CD4-positive, alpha-beta T cell (primary cell): ENCODE measurements at places on chromosomes 12 and 14.

DNA sequence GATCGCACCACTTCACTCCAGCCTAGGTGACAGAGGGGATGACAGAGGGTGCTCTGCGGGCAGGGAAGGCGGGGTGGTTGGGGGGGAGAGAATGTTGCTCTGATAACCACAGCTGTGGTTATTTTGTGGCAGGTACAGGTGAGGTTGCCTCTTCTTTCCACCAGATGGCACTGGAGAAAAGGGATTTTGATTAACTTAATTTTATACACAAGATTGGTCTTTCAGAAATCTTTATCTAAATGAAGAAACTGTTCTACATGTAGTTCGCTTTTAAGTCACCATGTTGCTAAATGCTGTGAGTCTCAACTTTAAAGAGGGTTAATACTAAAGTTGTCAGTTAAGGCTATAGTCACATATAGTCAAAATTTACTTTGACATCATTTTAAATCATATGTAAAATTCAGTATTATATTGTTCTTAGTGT, 25.7 kb downstream of the FGF23 start:
- DNase-seq, result peak; percentile 5

DNA sequence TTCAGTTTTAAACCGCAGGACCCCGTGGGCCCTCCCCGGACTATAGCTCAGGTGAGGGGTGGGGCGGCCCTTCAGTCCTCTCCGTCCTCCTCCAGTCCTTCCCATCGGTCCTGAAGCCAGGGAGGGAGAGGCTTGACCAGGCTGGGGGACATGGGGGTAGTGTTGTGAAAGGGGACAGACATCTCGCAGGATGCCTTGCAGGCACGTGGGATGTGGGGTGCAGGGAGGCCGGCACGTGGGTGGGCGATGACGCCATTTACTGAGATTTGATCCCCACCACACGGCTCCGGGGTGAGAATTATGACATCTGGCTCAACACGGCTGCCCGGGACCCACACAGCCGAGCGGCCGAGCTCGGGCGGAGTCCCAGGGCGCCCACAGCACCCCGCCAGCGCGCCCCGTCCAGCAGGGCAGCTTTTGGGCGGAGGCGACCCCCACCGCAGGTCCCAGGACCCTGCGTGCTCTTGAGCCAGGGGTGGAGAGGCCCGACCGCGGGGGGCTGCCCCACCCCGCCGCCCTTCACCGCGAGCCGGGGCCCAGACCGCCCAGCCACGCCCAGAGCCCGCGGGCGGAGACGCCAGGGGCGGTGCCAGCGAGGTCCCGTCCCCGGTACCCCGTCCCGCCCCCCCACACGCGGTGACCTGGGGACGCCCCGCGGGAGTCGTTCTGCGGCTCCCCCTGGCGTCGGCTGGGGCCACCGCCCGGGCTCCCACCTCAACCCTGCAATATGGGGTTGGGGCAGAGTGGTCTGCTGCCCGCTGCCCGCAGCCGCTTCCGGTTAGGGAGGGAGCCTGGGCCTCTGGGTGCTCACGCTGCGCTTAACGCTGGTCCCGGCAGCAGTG, 3.3 kb upstream of the EXOC3L4 start:
- DNase-seq, result peak; percentile 80

DNA sequence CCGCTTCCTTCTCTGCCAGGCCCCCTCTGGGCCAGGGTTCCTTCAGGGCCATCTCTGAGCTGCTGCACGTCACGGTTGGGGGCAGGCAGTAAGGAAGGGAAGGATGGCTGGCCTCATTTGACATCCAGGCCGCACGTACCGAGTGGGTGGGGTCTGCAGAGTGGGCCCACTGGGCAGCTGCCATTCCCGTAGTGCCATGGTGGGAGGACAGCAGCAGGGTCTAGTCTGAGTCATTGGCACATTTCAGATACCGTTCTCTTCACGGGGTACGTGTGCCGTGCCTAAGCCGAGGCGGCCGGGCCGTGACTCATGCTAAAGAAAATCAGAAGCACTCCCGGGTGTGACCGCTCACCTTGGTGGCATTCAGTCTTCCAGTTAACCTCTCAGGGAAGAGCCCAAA, 43.9 kb downstream of the IL31 start:
- DNase-seq, result no peak

DNA sequence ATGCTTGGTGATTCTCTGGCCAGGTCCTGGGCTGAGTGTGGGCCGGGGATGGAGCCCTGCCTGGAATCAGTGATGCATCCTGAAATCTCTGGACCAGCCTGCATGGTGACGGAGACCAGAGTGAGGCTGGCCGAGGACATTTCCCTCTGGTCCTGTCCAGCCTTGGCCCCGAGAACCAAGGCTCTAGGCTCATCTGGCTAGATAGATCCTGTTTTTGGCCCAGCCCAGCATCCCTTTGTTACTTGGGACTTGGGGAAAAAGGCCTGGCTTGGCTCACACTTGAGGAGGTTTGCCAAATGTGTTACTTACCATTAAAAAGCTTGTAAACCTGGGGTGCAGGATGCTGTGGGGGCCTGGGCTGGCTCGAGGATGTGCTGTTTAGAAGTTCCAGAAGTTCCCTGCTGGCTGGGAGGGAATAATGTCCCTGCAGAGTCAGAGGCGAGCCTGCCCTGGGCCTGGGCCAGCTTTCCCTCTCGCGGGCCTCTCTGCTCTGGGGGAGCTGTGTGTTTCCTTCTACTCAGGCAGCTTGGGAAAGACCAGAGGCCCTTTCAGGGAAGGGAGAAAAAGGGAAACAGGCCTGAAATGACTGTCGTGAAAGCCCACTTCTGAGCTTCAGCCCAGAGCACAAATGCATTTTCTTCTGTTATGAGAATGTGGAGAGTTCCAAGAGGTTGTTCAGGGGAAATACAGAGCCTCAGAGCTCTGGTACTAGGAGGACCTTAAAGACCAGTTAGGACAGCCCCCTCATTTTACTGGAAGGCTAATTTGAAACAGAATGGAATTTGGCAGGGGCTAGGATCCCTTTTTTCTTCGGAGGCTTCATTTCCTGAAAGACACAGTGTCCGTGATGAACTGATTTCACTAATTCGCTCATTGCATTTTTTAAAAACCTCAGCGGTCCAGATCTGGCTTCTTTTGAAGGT, 47.2 kb upstream of the CTDSP2 start:
- no peak for DNase-seq

- no peak for DNase-seq
Measured at GRCh38 chr14:69259168-69259526, 811 bp upstream of the GALNT16 start.

GRCh38 chr12:131390412-131391334, 320.2 kb upstream of the SFSWAP start:
- DNase-seq, result no peak

DNA sequence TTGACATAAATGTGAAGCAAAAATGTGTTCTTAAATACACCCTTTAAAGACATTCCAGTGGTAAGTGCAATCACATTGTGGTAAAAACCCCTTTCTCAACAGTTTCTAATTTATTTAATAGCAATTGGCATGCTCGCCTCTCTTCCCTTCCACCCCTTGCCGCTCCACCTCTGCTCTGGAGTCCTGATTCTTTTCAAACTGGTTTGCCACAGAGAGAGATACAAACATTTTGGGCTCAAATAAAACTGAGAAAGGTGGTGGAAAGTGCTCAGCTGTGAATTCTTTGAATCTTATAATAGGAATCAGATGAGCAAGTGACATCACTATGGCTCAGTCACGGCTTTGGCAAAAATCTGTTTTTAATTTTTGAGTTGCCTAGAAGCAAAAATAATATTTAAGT, 993.9 kb downstream of the GALC start:
- DNase-seq, result no peak

- no peak for DNase-seq
Measured at GRCh38 chr12:103673891-103674375, 86.9 kb downstream of the STAB2 start.

DNA sequence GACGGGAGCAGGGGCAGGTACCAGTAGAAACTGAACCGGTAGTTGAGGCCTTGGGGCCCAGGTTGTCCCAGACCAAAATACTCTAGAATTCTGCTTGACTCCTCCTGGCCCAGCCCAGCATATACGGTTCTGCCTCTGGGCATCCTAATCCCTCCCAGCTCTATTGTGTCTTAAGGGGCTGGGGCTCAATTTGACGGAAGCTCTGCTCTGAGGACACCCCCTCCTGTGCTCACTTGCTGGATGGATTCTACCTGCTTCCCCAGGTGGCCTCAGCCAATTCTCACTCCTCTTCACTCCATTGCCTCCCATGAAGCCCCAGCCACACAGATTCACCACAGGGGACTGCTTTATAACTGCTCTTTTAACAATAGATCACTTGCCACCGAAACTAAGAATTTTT, 219.5 kb upstream of the FKBP4 start:
- no peak for DNase-seq

- DNase-seq, result no peak
Measured at GRCh38 chr12:94874518-94875302, 128.8 kb downstream of the NDUFA12 start.

- DNase-seq, result no peak
Measured at GRCh38 chr12:130280231-130280630, 57.5 kb upstream of the PIWIL1 start.

DNA sequence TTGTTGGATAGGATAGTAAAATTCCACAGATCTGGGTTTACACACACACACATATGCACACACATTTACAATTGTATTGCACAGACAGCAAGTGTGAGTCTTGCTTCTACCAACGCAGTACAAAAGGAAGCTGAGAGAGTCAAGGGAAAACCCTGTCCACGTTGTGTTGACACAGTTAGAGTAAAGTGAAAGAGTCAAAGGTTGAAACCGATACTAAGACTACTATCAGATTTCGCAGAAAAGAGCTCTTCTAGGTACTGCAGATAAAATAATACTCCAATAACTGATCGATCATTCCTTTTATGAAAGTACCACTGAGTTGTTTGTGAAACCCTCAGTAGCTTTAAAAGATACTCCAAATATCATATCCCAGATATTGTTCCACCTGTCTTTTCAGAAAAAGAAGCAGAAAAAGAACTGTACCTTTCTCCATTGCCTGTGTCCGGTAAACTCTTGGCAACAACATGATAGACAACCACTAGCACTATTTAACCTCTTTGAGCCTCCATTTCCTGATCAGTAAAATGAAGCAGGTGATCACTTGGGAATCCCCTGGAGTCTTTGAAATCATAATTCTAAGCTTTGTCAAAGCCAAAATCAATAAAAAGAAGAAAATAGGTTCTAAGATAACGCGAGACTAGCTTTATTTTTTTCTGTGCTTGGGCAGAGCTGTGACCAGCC, 224.6 kb upstream of the FOXN3 start:
- DNase-seq, result no peak

GRCh38 chr12:66048218-66048834, 82.2 kb downstream of the LLPH start:
- no peak for DNase-seq
